ENCODE measurements at places on chromosomes 11 and 22.

DNA sequence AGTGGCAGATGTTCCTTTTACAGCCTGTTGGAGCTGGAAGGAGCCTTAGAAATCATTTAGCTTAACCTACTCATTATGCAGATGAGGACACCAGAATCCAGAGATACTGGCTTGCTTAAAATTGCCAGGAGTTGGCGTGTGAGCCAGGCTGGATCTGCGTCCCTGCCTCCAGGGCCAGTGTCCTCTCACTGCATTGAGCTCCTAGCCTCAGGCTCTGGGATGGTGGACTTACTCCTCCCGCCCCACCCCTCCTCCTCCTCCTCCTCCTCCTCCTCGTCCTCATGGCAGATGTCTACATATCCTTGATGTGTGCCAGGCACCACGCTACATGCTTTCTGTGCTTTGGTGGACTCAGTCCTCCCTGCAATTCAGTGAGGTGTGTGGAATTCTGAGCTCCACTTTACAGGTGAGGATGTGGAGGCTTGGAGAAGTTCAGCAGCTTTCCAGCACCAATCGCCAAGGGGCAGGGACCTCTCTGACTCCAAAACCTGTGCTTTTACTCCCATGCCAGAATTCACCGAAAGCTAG, 24.1 kb downstream of the ADAMTS15 start:
- no peak for DNase-seq

DNA sequence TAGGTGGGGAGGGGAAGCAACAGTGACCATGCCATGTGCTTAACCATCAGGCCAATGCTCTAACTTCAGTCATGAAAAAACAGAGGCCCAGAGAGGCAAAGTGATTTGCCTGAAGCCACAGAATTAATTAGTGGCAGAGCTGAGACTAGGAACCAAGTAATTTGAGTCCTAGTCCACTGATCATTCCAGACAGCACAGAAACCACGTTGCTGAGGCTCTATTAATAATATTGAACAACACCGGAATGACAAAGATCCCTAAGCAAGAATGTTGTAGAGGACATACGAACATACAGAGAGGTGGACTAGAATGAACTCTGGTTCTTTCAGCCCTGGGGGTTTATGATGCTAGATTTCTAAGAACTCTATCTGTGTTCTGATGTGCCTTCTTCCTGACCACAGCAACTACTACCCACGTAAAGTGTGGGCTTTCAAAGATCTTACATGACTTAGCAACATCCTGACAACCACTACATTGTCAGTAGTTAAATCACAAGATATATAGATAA, 92.3 kb downstream of the GAB2 start:
- no peak for DNase-seq

- DNase-seq: no peak
These were observed 161.3 kb downstream of the MYO18B start for GRCh38 chr22:25903294-25903693.

- DNase-seq: no peak
These were observed 22.6 kb upstream of the TTLL12 start for GRCh38 chr22:43209523-43209890.

DNA sequence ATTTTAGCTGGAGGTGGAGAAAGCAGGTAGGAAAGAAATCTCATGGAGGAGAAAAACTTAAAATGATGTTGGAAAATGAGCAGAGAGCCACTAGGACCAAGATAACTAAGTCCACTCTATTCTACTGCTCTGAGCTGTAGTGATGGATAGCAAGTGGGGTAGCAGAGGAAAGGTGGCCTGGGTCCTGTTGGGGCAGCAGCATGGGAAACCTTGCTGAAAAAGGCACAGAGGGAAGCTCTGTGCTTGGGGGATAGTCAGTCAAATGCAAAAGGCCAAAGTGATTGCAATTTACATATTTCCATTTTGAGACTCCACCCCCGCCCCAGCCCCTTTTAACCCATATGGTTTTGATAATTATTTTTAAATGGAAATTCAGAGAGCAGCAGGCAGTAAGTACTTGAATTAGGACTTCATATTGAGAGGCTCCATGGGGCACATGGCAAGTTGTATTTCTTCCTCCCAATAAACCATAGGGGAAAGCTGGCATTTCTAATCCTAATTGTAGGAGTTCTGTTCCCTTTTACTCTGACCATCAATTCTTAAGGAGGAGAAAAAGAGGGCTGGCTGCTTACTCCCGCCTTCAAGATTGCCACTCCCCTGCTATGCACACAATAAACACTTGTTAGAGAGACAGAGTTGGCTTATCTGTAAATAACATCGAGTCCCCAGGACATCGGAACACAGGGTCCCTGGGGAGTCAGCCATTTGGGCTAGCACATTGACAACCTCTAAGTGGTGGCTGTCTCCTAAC, 1341.5 kb upstream of the TENM4 start:
- DNase-seq: no peak

DNA sequence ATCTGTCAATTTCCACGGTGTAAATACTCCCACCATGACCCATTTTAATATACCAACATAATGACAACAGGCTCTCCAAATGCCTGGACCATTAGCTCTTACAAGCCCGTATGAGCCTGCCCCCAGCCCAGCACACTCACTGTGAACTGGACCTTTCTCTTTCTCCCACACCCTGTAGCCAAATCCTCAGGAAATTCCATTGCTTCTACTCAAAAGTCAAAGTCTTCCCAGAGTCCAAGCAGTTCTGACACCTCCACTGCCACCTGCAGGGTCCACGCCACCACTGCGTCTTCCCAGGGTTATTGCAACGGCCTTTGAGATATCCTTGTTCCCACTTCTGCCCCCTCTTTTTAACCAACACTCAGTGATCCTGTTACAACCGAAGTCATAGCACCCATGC, 110.1 kb upstream of the ASPHD2 start:
- DNase-seq: no peak

DNA sequence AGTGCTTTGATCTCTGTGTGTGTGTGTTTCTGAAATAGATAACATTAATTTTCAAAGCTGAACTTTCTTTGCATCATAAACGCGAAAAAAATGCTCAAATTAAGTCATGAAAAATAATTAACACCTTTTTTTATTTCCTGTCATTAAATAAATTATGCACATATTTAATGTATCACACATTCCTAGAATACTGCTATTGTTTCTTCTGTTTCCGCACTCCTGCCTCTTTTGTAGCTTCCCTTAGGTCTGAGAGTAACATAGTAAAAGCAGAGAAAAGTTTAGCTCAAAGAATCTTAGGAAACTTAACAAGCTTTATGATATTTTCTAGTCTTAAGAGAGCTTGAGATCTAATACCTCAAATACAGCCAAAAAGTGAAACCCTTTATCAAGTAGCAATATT, 504.2 kb downstream of the JRKL start:
- DNase-seq: no peak

DNA sequence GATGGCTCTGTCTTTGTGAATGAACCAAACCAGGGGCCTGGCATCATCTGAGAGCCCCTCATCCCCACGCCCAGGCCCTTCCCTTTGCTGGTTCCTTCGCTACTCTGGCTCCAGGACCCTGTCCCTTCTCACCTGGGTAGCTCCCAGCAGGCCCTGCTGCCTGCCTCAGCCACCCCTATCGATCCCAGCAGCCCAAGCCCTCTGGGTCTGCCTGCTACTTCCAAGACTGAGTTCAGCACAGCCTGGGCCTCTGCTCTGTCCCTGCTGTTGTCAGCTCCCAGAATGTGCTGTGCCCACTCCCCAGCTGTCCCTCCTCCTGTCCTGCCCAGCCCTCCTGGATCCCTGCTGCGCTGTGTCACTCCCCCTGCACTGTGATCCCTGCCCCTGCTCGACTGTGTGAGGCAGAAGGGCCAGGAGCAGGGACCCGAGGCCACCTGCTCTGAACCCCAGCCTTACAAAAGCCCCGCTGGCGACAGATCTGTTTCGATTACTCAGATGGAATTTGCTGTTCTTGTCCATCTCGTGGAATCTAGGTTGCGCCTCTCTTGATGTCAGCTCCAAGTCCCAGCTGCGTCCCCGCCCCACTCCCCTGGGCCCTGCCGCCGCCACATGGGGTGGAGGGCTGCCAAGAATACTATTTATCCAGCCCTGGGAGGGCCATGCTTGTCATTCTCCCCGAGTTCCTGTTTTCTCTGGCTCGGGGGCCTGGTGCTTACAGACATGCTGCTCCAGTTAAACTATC, 13.0 kb downstream of the MRPL21 start:
- DNase-seq: no peak

DNA sequence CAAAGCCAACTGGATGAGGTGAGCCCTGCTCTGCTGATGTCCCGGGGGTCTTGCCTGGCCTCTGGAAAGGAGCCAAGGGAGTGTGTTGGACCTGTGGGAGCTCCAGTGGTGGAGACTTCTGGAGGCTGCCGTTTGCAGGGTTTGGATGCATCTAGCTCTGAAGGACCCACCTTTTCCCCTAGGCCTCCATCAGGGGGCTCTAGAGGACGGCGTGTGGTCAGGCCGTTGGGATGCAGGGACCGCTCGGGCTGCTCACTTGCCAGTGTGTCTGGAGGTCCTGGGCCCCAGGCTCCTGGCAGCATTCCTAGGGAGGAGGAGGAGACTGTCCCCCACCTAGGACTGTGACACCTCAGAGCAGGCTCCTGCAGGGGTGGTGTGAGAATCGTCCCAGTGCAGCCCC, 58.3 kb downstream of the PRDM11 start:
- DNase-seq: no peak
